Activated CD8-positive, alpha-beta memory T cell treated with anti-CD3 and anti-CD28 coated beads, Interleukin-2, amount 10 ng/mL, durations not matched to agents 7 days and 5 days (primary cell): ENCODE measurements at places on chromosomes 6 and 20. TPM values are rescaled to one million over a fixed set of nuclear protein-coding genes. Genes with fewer than 3 reads are reported as not detected.

BMP6 gene
- total RNA-seq = not detected

OXT gene
- total RNA-seq = not detected

SERINC3 gene
- 64.6 TPM for total RNA-seq

GRCh38 chr20:25044261-25044560, 13.7 kb downstream of the ACSS1 start:
- H3K27ac ChIP-seq = peak overlapping the region; percentile 93
- DNase-seq = no peak
- H3K27me3 ChIP-seq = no peaks in the 10 kb centered on the region
- no peak overlapping the region for H3K4me3 ChIP-seq

DNA sequence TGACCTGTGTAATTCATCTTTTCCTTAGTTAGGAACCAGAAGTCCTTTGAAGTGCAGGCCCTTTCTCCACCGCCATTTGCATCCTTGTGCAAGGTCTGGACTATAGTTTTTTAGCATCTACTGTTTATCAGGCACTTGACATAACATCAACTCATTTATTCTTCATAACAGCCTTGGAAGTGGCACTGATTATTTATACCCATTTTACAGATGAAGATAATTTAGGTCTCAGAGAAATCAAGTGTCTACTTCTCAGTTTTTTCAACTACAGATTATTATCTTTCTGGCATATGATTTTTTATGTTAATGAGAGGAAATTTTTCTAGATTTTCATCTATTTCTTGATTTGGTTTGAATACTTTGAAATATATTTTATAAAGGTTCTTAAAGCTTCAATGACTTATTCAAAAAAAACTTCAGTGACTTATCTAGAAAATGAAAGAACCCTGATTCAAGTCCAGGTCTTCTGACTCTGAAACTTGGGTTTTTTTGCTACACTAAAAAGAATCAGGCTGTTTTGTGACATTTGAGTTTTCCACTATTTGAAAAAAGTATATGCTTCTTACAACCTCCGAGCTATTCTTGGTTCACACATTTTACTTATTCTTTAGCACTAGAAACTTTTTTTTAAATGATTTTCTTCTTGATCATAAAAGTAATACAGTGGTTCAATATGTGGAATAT, 3.1 kb upstream of the UBE2J1 start:
- no peak overlapping the region for H3K27ac ChIP-seq
- no peak overlapping the region for H3K4me3 ChIP-seq

DNA sequence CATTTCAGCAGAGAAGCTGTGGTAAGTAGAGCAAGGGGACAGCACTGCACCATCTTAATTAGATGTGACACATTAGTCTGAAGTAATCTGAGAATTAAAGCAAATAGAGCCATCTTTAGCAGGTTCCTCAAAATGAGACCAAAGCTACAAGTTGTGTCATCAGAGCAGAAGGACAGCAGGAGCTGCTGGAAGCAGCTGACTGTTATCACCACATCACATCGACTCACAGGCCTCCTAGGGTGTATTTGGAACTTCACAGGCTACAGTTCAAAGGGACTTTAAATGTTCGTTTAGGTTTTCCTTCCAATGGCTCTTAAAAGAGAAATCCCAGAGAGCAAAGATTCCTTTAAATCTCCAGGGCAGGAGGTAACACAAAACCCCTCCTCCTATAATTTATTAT, 69.5 kb downstream of the LCA5 start:
- no peaks in the 10 kb centered on the region for H3K36me3 ChIP-seq
- H3K27me3 ChIP-seq = peaks cover 9% of the 10 kb centered on the region
- H3K27ac ChIP-seq = no peak overlapping the region
- H3K4me3 ChIP-seq = no peak overlapping the region
- DNase-seq = no peak

DNA sequence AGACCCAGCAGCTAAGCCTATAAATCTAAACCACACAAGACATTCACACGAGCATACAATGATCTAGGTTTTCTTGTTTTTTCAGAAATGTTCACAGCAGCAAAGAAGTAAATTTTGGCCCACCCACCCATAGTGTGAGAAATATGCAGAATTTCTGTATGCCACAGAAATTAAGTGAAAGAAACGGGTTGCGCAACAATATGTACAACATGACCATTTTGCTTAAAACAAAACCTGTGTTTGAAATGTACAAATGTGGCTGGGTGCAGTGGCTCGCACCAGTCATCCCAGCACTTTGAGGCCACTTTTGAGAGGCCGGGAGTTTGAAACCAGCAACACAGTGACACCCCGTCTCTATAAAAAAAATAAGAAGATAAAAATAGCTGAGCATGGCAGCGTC, 9.4 kb downstream of the SALL4 start:
- peaks cover 14% of the 10 kb centered on the region for H3K27me3 ChIP-seq
- no peaks in the 10 kb centered on the region for H3K4me1 ChIP-seq
- DNase-seq = no peak
